ENCODE measurements at places on chromosomes 2 and 18.

DNA sequence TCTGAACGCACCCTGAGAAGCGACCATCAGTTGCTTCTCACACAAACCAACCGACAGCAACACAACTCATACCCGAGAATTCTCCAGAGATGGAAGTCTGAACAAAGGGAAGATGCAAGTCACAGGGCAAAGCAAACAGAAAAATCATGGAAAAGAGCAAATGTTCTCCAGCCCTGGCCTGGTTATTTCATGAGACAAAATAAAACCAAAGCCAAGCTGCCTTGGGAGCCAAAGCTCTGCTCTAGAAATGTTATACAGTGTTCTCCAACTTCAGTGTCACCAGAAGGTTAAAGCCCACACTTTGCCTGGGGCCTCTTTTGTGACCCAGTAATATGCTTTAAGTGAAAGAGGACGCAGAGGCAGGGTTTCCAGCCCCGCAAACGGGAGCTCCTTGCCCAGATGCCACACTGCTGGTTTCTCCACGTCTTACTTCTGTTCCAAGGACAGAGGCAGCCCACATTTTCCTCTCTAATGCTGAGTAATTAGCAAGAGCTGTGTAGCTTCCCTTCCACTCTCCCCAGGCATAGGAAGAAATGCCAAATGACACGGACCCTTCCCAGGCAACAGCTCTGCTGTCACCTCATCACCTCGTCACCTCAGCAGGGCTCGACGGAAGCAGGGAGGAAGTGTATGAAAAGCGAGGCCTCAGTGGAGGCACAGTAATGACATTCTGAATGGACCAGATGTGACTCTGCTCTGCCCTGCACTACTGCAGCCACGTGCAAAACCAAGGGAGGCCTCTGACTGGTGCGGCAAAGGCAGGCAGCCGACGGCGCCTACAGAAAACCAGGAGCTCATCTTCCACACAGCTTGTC is 64.7 kb downstream of the FBXO15 start:
- no peaks in the 10 kb centered on the region for H3K27me3 ChIP-seq
- DNase-seq: peak; percentile 6
- H3K4me3 ChIP-seq: peak overlapping the region; percentile 15
- H3K4me1 ChIP-seq: peaks cover 10% of the 10 kb centered on the region

GRCh38 chr2:215071676-215072075 is 66.8 kb downstream of the ABCA12 start:
- H3K4me1 ChIP-seq: no peaks in the 10 kb centered on the region
- no peak for DNase-seq
- H3K4me3 ChIP-seq: no peak overlapping the region
- H3K27ac ChIP-seq: no peak overlapping the region

GRCh38 chr2:200319548-200320337 is 13.2 kb downstream of the SPATS2L start:
- H3K4me3 ChIP-seq: no peak overlapping the region
- H3K4me1 ChIP-seq: no peaks in the 10 kb centered on the region
- no peak overlapping the region for H3K27ac ChIP-seq
- H3K27me3 ChIP-seq: no peaks in the 10 kb centered on the region
- no peaks in the 10 kb centered on the region for H3K36me3 ChIP-seq
- no peak for DNase-seq

GRCh38 chr2:144701259-144701658 is 181.3 kb upstream of the ZEB2 start:
- no peak overlapping the region for H3K4me3 ChIP-seq
- no peaks in the 10 kb centered on the region for H3K4me1 ChIP-seq
- no peaks in the 10 kb centered on the region for H3K36me3 ChIP-seq
- no peaks in the 10 kb centered on the region for H3K27me3 ChIP-seq
- H3K27ac ChIP-seq: no peak overlapping the region

DNA sequence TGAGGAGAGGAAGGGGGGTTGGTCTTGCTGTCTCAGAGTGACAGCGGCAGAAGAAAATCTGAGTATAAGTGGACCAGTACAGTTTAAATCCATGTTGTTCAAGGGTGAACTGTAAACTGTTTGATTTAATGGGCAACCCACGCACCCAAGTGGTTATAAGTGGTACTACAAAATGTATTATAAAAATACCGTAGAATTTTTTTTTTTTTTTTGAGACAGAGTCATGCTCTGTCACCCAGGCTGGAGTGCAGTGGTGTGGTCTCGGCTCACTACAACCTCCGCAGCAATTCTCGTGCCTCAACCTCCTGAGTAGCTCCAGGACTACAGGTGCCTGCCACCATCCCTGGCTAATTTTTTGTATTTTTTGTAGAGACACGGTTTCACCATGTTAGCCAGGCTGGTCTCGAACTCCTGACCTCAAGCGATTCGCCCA is 2.1 kb upstream of the CHCHD5 start:
- H3K4me3 ChIP-seq: no peak overlapping the region
- no peaks in the 10 kb centered on the region for H3K27me3 ChIP-seq
- DNase-seq: peak; percentile 65
- peaks cover 27% of the 10 kb centered on the region for H3K4me1 ChIP-seq
- no peak overlapping the region for H3K27ac ChIP-seq

- no peak for DNase-seq
- no peaks in the 10 kb centered on the region for H3K27me3 ChIP-seq
- H3K4me3 ChIP-seq: no peak overlapping the region
- no peaks in the 10 kb centered on the region for H3K36me3 ChIP-seq
- H3K4me1 ChIP-seq: no peaks in the 10 kb centered on the region
These were observed 364.2 kb downstream of the ZNF516 start for GRCh38 chr18:76130845-76131244.

DNA sequence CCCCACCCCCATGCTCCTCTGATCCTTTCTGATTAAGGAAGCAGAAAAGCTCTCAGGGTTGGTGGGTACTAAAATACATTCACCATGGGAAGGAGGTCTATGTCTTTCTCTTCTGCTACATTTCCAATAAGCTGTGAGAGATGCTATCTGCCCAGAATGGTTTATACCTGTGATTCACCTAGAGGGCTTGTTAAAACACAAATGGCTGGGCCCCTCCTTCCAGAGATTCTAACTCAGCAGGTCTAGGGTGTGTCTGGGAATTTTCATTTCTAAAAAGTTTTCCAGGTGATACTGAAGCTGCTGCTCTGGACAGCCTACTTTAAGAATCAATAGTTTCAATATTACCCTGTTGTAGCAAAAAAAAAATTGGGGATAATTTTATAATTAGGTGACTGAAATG is 772.2 kb upstream of the ZEB2 start:
- no peaks in the 10 kb centered on the region for H3K36me3 ChIP-seq
- no peaks in the 10 kb centered on the region for H3K27me3 ChIP-seq
- no peak for DNase-seq
- H3K4me1 ChIP-seq: no peaks in the 10 kb centered on the region
- H3K4me3 ChIP-seq: no peak overlapping the region
- no peak overlapping the region for H3K27ac ChIP-seq

GRCh38 chr2:158112992-158113391 is 11.3 kb downstream of the UPP2 start:
- no peaks in the 10 kb centered on the region for H3K27me3 ChIP-seq
- no peak overlapping the region for H3K27ac ChIP-seq
- no peaks in the 10 kb centered on the region for H3K4me1 ChIP-seq
- no peak overlapping the region for H3K4me3 ChIP-seq
- no peak for DNase-seq

- DNase-seq: no peak
- H3K36me3 ChIP-seq: no peaks in the 10 kb centered on the region
- H3K27ac ChIP-seq: no peak overlapping the region
- H3K4me1 ChIP-seq: no peaks in the 10 kb centered on the region
These were observed 226.7 kb downstream of the TTC32 start for GRCh38 chr2:19675003-19675629.

DNA sequence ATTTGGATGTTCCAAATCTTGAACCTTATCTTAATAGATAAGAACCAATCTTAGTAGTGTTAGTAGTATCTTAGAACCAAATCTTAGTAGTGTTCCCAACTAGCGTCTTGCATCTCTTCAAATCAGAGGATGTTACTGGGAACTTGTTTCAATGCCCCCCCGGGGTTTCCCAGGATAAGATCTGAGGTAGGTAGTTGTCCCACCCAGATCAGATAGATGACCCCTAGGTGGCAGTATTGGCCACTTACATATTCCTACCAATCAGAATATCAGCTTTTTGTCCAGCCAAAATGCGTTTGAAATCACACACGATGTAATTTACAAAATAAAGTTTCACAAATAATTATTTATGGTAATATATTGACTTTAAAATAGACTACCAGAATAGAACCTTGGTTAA is 314.8 kb downstream of the MBD2 start:
- no peaks in the 10 kb centered on the region for H3K27me3 ChIP-seq
- H3K4me3 ChIP-seq: no peak overlapping the region
- H3K4me1 ChIP-seq: no peaks in the 10 kb centered on the region
- H3K27ac ChIP-seq: no peak overlapping the region

DNA sequence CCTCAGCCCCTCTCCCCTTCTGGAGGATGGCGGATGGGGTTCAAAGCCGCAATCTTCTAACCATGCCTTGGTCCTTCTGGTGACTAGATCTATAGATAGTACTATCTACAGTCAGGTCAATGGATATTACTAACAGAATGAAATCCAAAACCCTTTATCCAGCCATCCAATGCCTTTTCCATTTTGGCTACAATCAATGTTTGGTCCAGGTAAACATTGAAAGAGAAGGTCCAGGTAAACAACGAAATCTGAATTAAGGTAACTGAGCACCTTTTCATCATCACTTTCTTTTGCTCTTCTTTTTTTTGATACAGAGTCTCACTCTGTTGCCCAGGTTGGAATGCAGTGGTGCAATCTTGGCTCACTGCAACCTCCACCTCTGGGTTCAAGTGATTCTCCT is 9.7 kb downstream of the PPP4R3B start:
- peaks cover 59% of the 10 kb centered on the region for H3K4me1 ChIP-seq
- no peak overlapping the region for H3K4me3 ChIP-seq
- no peak overlapping the region for H3K27ac ChIP-seq

DNA sequence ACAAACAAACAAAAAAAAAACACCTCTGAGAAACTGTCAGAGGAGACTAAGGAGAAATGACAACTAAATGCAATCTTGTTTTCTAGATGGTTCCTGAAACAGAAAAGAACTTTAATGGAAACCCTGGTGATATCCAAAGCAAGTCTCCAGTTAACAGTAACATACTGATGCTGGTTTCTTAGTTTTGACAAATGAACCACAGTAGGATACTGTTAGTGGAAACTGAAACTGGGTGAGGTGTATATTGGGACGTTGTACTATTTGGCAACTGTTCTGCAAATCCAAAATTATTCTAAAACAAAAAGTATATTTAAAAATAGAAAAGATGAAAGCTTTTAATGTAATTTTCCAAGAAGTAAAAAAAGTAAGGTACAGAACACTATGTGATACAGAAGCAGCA is 11.4 kb downstream of the SESTD1 start:
- no peak for DNase-seq
- no peak overlapping the region for H3K4me3 ChIP-seq
- no peaks in the 10 kb centered on the region for H3K36me3 ChIP-seq
- no peak overlapping the region for H3K27ac ChIP-seq
- H3K27me3 ChIP-seq: no peaks in the 10 kb centered on the region
